NCI-H2171 (cell line): ENCODE measurements at places on chromosomes 11 and 22.
A peak's percentile ranks its signal among the peaks of the same experiment; 100 is the strongest.

DNA sequence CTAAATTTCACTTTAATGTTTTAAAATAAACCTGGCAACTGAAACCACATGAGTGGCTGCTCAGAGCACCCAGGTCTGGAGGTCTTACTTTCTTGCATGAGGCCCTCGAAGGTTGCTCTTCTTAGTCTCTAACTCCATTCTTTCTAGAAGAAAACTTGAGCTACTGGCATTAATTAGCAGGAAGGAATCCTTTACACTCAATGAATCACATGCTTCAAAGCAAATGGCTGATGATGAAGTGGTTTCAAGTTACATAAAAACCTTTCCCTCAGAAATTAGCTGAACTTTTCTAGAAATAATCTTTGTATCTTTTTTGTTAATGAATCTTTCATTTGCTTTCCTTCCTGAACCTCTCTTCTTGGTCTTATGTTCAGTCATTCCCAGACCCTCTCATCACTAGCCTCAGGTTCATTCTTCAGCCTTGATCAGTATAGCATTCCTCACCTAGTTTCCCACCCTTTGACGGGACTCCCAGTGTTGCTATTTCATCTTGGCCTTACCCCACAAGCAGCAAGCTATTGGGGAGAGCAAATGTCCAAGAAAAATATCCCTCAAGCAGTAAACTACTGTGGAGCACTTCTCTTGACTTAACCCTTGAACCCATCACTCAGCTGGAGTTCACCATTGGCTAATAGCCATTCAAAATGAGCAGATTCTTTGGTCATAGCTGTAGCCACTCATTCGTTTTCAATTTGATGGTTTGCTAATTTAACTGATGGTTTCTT, 75.1 kb downstream of the INSC start:
- no peak for DNase-seq

DNA sequence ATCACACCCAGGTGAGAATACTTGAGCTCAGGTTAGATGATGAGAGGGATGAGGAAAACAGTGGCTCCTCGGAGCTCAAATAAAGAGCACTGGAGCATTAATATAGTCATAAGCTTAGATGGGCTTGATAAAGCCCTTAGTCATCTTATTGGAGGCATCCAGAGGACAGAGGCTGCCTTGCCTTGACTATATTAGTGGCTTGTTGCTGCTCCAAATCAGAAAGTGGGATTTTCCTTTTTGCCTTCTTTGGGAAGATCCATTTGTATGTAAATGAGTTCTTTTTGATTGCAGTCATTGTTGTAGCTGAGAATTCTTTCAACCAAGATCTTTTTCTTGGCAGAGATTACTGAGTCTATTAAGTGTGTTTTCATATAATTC, 18.9 kb downstream of the ADM start:
- DNase-seq = no peak

GRCh38 chr11:128269466-128269865, 317.9 kb downstream of the ETS1 start:
- no peak for DNase-seq

DNA sequence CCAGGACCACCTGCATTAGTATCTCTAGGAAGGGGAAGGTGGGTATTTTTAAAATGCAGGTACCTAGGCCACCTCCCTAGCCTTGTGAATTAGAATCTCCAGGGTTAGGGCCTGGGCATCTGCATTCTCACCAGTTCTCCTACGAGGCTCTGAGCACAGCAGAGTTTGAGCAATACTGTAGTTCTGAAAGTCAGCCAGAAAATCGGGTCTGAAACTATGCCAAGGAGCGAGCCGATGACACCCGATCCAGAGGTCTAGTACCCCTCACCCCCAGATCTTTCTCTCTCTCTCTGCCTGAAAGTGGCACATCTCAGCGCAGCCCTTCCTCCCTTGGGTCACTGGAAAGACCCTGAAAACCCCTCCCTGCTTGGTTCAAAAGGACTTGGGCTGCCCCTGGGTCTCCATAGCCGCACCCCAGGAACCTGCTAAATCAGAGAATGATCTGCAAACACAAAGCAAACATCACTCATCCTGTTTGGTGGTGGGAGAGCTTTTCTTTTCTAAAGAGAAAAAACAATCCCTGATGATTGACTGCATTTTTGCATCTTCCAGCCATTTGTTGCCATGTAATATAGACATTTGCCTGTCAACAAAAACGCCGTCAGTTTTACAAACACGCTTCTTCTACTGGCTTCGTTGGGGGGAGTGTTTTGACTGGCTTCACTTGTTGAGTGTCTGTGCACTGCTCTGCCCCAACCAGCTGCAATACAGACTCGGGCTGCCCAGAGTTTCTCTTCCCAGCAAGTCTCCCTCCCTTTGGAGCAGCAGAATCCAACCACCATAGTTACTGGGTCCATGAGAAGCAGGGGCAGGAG, 229.9 kb downstream of the MN1 start:
- DNase-seq = no peak

GRCh38 chr22:23481369-23481768, 98.7 kb downstream of the IGLL1 start:
- DNase-seq = no peak

- DNase-seq = peak; percentile 67
Measured at GRCh38 chr11:30983776-30984441, 385.6 kb downstream of the DCDC1 start.
